Kasumi-1 (cell line): ENCODE measurements at places on chromosomes 16 and 17.
A peak's percentile ranks its signal among the peaks of the same experiment; 100 is the strongest.

DNA sequence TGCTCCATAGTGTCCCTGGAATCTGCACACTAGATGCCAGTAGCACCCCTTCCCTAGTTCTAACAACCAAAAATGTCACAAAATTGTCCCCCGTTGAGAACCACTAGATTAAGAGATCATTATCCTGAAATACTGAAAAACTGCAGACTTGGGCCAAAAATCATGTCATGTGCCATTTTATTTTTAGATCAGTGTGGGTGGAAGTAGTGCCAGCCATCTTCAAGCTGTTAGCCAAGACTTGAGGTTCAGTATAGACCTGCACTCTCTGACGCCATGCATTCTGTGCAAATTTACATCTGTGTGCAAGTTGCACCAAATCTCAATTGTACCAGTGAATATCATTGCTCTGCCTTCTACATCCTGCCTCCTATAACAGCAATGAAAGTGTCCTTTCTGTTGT is 31.5 kb upstream of the NOL11 start:
- DNase-seq, result no peak

GRCh38 chr16:75593825-75594820 is 27.9 kb downstream of the GABARAPL2 start:
- DNase-seq, result no peak

DNA sequence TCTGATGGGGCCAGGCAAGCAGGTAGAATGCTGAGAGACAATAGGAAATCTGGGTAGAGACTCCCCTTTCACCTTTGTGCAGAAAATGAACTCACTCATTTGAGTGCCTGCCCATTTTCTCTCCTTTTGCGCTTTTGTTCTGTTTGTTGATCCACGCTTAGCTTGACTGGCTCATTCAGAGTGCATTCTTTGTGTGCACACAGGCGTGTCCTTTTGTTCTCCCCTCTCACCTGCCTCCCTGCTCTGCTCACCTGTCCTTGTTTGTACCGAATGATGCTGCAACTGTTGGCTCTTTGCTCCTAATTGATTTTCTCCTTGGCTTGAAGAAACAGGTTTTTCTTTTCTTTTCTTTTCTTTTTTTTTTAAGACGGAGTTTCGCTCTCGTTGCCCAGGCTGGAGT is 15.8 kb downstream of the PGS1 start:
- DNase-seq, result no peak

DNA sequence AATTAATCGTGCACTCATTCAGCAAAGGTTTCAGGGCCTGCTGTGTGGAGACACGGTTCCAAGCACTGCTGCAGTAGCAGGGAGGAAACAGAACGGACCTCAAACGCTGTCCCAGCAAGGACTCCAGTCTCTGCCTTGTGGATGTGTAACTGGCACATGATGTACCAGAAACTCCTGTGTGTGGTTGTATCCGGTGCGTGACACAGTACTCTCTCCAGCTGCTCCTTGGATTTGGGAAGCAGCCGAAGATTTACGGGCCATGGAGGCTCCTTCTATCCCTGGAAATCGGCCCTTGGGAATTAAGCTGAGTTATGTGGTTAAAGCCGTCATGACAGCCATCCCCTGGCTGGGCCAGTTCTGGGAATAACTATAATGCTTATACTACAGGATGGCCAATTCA is 8.5 kb upstream of the ANKRD11 start:
- DNase-seq, result no peak

GRCh38 chr16:29943846-29944799 is 17.8 kb upstream of the TMEM219 start:
- DNase-seq, result no peak

- DNase-seq, result no peak
Measured at GRCh38 chr17:1134634-1135324, 45.0 kb downstream of the ABR start.

GRCh38 chr16:57413301-57413730 is 8.7 kb downstream of the CCL17 start:
- no peak for DNase-seq

GRCh38 chr17:46059486-46059885 is 60.4 kb downstream of the STH start:
- DNase-seq, result no peak

GRCh38 chr16:86079255-86079885 is 180.4 kb downstream of the IRF8 start:
- DNase-seq, result no peak

GRCh38 chr16:82585675-82586074 is 41.1 kb upstream of the CDH13 start:
- no peak for DNase-seq

GRCh38 chr17:59223813-59224212 is 3.5 kb downstream of the GDPD1 start:
- no peak for DNase-seq

- no peak for DNase-seq
Measured at GRCh38 chr17:72116661-72117521, 3.9 kb upstream of the SOX9 start.

GRCh38 chr17:56870081-56870651 is 36.2 kb downstream of the DGKE start:
- DNase-seq, result no peak

DNA sequence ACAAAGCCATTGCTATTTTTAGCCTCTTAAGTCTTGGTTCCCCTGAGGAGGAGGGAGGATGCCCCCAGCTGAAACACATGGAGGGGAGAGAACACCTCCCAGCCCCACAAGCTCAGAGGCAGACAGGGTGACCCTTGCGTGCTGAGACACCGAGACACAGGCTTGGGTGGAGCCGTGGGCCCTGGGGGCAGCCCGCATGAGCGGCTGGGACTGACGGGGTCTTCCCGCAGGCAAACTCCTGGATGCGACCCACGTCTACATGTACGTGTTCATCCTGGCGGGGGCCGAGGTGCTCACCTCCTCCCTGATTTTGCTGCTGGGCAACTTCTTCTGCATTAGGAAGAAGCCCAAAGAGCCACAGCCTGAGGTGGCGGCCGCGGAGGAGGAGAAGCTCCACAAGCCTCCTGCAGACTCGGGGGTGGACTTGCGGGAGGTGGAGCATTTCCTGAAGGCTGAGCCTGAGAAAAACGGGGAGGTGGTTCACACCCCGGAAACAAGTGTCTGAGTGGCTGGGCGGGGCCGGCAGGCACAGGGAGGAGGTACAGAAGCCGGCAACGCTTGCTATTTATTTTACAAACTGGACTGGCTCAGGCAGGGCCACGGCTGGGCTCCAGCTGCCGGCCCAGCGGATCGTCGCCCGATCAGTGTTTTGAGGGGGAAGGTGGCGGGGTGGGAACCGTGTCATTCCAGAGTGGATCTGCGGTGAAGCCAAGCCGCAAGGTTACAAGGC is 9.8 kb downstream of the SLC16A3 start:
- peak; percentile 99 for DNase-seq

GRCh38 chr17:82152556-82153294 is 54.7 kb upstream of the FASN start:
- no peak for DNase-seq

GRCh38 chr17:41691031-41691777 is 2.5 kb downstream of the EIF1 start:
- DNase-seq, result no peak

DNA sequence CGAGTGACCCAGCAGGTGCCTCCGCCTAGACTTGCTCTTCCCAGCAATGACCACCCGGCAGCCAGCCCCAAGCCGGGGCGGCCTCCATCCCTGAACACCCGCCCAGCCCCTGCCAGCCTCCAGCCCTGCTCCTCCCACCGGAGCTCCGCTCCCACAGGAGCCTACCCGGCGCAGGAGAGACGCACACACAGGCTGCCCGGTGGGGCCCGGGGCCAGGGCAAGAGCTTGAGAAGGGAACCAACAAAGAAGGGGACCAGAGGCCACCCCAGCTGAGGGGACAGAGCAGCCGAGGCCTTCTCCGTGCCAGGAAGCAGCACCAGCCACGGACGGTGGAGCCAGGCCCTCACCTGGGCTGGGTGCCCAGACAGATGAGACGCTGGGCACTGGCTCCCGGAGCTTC is 13.8 kb downstream of the PKD1 start:
- DNase-seq, result no peak

GRCh38 chr16:85447693-85448313 is 165.3 kb upstream of the GSE1 start:
- no peak for DNase-seq
